CD4-positive, alpha-beta T cell treated with Interleukin-15 for 4 hours (primary cell): ENCODE measurements at places on chromosomes 2 and 18.

DNA sequence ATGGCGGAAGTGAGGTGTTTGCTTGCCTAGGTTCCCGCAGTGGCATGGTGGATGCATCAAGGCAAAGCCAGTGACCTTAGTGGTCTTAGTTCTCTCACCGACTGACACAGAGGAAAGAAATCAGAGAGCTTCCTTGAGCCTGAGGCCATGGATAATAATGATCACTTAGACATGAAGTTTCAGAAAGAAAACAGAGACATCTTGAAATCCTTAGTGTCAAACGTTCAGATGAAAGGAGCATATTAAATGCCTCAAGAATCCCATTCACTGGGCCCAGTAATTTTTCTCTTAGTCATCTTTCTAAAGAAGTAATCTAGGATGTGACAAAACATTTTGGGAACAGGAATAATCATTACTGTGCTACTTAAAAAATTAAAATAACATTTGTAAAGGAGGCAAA, 35.2 kb downstream of the COPS8 start:
- no peak for DNase-seq

GRCh38 chr2:140063356-140063755, 1283.2 kb upstream of the NXPH2 start:
- DNase-seq = no peak

GRCh38 chr2:105858868-105859693, 114.4 kb downstream of the NCK2 start:
- DNase-seq = peak; percentile 54

- no peak for DNase-seq
These were observed 22.3 kb downstream of the M1AP start for GRCh38 chr2:74625658-74626425.

DNA sequence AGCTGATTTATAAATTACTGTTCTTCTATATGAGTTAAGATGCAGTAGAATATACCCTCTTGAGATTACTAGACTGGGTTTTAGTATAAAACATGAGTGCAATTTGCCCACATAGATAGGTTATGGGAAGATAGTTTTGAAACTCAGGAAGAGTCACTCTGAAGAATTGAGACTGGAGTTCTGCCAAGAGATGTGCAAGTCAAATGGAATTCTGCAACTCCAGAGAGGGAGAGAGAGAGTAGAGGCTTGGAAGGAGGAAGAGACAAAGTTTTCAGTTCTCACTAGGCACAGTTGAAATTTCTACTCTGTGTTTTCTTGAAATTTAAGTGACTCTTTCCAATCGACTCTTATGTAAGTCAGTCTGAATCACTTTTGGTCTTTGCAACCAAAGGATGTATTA, 878.8 kb downstream of the TSN start:
- DNase-seq = no peak

- DNase-seq = no peak
These were observed 16.3 kb downstream of the CDC42EP3 start for GRCh38 chr2:37654932-37655841.

GRCh38 chr2:60675301-60675700, 80.8 kb upstream of the PAPOLG start:
- DNase-seq = no peak

DNA sequence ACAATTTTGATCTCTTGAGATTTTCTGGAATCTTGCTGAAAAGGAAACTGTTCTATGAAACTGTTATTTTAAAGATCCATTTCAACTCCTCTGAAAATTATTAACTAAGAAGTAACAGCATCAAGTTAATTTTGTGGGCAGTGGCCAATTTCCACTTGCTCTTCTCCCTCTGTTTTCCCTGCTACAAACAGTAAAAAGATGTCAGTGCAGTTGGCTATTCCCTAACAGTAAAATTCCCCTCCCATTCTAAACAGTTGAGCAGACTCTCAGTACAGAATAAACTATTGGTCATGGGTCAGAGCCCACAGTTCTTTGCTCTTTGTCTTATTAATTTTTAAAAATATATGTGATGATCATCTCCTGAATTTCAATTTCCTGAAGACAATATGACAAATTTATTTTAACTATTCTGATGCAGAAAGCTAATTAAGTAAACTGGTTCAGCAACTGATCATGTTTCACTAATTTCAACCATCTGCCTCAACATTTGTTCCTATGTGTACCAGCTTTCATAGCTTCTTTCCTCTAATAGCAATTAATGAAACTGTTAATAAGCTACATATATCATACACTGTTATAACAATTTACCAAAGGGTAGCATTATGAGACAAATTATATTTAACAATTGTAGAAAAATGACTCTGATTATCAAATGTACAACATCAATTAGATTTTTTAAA, 41.1 kb upstream of the GALNT5 start:
- DNase-seq = no peak

DNA sequence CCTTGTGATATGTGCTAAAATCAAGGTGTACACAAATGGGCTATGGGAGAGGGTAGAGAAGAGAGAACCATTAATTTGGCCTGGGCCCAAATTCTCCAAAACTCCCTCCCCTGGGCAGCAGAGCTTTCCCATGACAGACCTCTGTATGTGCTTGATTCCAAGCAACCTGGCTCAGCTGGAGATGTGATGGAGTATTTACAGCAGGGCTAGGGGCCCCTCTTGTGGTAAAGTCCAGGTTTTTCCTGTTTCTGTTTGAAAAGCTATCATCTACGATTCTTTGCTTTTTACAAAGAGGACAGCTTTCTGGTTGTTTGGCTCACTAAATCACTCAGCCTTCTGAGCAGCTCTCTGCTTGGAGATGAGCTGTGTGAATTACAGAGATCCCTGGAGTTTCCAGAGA, 40.3 kb downstream of the KCNS3 start:
- no peak for DNase-seq

DNA sequence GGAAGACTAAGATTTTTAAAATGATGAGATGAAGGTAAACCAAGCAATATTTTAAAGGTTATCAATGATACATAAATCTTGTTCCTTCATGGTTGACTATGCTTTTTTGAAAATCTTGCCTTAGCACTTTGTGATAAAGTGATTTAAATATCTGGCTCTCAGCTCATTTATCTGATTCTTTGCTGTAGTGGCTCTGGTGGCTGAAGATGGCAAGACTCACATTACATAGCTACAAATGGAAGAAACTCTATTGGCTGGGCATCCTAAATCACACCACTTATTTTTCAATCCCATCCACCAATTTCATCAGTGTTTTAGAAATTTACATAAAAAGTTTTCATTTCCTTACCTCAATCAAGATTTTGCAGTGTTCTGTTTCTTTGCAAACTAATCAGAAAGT, 16.6 kb upstream of the APCDD1 start:
- DNase-seq = no peak

DNA sequence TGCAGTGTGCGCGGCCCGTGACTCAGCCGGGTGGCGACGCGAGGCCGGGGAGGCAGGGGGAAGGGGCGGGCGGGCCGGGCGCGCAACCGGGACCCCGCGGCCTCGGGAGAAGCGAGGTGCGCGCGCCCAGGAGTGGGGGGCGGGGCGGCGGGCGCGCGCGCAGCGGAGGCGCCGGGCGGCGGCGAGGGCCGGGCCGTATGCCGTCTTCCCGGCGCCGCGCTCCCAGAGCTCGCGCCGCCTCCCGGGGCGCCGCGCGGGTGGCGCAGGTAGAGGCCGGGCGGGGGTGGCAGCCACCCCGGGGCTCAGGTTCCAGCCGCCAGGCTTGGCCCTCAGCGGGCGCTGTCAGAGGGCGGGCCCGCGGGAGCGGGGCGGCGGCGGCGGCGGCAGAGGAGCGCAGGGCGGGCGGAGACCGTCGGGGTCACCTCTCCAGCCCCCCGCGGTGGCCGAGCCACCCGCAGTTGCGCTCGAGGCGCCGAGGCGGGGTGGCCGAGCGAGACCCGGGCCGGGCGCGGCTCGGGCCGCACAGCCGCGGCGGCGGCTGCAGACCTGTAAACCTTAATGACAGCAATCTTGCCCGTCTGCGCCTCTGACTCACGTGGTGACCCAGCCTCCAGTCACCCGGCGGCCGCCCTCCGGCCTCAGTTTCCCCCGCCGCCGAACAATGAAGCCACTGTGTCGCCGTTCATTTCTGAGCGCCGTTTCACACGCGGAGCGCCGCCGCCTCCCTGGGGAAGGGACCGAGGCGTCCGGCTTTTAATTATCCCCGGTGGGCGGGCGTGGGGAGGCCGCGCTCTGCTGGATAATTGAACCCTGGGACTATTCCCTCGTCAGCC, 25.3 kb upstream of the SMAD7 start:
- peak; percentile 63 for DNase-seq

DNA sequence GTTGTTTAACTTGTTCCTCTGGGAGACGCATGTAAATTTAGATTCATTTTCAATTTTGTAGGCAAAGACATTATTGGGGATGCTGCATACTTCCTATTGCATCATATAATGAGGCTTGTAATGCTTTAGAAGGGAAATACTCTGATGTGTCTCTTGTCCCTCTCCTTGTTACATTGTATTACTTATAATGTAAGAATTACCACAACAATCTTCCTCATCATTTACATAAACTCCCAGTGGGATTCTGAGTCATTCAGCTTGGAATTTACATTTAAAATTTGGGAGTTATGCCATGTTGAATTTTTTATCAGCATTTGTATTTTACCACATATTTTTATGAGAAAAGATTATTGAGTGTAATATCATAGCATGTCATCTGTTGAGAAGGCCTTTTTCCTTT, 963.4 kb upstream of the NRXN1 start:
- DNase-seq = no peak

GRCh38 chr18:29147944-29148343, 971.0 kb upstream of the CDH2 start:
- no peak for DNase-seq

GRCh38 chr2:218022851-218023530, 20.2 kb upstream of the TNS1 start:
- DNase-seq = no peak

DNA sequence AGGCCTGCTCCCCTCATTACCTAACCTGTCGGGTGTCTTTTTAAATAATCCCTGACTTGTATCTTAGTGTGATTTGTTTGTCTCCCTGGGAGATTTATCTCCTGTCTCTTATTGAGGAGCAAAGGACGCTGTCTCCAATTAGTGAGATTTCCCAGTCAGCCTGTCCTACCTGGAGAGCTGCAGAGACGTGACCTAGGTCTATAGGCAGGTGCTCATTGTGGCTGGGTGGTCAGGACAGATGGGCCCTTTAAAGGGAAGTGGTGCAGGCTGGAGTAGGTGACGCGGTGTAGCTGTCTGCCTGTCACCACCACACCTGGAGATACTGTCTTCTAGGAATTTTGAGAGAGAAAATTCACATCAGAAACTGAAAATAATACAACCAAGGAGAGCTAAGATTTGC, 28.0 kb downstream of the PLB1 start:
- no peak for DNase-seq

GRCh38 chr2:181300600-181301291, 156.4 kb upstream of the ITGA4 start:
- peak; percentile 65 for DNase-seq

GRCh38 chr2:189467593-189467992, 26.3 kb downstream of the WDR75 start:
- DNase-seq = no peak

DNA sequence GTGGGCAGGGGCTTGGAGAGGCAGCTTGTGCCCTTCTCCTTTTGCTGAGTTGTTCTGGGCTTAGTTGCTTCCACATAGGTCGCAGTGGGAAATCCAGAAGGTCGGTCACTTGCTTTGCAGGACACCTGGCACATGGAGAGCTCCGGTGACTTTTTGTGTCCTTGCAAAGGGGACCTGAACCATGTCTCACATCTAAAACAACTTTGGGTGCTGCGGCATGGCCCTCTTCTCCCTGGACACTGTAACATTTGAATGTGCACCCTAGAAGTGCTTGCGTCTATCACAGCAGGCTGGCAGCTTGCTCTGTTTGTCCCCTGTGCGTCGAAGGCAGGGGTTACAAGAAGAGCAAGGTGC, 189.9 kb upstream of the TWIST2 start:
- DNase-seq = no peak

DNA sequence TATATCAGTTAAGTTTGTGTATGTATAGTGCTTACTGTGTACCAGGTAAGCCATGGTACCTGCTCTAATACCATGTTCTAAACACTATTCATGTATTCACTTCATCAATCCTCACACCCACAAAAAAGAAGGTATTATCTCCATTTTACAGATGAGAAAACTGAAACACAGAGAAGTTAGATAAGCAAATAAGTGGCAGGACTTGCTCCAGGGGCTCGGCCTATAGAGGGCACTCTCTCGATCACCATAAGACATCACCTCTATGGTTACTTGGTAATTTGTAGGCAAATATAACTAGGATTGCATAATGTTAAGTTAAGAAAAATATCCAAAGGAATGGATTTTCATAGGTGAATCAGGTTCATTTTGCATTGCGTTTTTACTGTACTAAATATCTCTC, 118.1 kb upstream of the FN1 start:
- no peak for DNase-seq

DNA sequence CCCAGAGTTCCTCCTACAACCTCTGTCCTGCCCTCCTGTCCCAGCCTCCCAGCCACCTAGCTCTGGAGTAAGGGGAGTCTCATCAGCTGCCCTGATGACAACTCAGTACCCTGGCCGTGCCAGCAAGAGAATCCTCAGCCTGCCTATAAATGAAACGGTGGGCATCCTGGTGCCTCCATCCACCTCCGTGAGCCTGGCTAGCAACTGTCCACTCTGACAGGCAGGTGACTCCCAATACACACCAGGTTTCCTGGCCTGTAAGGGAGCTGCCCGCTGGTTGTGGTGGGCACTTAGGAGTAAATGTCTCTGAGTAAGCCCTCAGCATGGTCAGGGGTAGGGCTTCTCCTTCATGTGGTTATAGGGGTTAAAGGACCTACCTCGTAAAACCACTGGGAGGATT, 81.5 kb downstream of the XDH start:
- no peak for DNase-seq

- no peak for DNase-seq
These were observed 7.0 kb downstream of the GPR45 start for GRCh38 chr2:105248316-105249070.

DNA sequence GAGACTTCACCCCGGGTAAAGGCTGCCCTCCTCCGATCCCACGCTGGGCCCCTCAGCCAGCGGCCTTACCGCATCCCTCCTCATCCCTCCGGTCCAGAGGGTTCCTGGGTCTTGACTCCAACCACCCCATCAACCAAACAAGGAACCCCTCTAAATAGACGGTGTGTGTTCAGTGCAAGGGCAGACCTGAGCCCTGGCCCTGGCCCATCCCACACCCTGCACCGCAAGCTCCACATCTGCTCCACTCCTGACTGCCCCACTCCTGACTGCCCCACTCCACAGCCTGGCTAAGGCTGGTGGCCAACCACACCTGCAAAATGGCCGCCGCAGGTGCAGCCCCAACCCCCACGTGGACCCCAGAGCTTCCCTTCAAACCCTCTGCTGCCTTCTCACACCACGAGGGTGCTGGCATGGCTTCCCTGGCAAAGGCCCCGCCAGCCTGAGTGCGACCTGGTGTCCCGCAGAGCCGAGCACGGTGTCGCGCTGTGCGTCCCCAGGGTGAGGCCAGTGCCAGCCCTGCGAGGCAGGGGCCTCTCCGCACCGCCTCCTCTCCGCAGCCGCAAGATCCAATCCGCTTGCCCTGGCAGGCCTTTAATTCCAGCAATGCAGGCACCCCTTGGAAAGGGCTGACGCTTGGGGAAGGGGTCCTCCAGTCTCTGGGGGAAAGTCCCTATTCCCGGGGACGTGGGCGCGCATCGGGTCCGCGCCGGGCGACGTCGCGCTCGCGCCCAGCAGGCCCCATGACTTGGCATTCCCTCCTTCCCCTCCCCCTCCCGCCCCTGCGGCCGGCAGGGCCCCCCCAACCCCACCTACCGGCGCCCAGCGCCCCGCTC, 1.5 kb downstream of the KIF1A start:
- DNase-seq = no peak

GRCh38 chr2:86446060-86446459, 4.9 kb downstream of the KDM3A start:
- no peak for DNase-seq
